ENCODE measurements at places on chromosomes 13 and 19.
A peak's percentile ranks its signal among the peaks of the same experiment; 100 is the strongest.

GRCh38 chr13:21348488-21349120 lies 110.5 kb downstream of the ZDHHC20 start:
- DNase-seq: no peak

DNA sequence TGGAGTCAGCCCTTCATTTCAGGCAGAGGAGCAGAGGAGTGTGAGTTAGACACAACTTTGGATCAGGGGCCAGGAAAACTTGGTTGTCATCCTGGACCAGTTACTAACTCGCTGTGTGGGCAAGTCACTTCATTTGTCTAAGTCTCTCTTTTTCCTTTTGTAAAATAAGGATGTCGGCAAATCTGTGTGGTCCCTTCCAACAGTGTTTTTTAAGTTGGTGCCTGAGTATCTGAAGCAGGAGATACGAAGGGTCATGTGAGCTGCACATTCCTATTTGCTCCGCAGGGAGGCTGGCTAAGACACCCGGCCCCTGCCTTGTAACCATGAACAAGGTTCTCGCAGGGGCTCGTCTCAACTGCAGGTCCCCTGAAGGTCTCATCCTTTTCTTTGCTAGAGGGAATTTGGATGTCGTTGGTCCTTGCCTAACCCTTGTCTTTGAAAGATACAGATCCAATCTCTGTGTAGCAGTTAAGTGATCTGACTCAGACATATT lies 64.3 kb downstream of the LRCH1 start:
- DNase-seq: no peak

- no peak for DNase-seq
Observed at GRCh38 chr19:13001166-13001501, 5.9 kb downstream of the NFIX start.

DNA sequence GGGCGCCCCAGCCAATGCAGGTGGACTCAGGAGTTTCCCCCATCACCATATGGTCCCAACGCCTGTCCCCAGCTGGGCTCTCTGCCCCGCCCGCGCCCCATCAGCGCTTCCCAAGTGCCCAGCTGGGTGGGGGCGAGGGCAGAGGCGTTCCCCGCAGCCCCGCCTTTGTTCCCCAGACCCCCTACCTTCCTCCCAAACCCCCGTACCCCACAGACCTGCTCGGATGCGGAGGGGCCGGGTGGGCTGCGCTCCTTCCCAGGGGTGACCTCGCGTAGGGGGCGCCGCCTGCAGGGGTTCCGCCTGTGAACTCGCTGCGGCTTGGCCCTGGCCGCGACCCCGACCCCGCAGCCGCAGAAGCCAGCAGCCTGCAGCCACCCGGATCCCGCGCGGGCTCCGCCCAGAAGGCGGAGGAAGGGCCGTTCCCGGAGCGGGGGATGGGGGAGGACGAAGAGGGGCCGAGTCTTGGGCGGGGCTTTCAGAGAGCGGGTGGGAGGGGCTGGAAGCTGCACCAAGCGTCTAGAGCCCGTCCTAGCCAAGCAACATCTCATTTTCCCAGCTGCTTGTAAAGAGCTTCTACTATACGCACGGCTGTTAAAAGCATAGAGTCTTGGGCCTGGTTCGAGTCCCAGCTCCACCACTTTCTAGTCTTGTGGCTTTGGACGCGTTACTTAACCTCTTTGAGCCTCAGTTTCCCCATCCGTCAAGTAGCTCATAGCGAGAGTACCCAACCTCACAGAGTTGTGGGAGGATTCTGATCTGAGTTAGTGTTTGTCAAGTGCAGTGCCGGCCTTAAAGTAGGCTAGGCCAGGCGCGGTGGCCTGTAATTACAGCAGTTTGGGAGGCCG lies at the start of gene RAB3D:
RAB3D (minus strand) TSS at position 404 of the 845 bp plus-strand sequence. CDS start 2,258 bp downstream, outside the sequence.
- DNase-seq: peak; percentile 46

DNA sequence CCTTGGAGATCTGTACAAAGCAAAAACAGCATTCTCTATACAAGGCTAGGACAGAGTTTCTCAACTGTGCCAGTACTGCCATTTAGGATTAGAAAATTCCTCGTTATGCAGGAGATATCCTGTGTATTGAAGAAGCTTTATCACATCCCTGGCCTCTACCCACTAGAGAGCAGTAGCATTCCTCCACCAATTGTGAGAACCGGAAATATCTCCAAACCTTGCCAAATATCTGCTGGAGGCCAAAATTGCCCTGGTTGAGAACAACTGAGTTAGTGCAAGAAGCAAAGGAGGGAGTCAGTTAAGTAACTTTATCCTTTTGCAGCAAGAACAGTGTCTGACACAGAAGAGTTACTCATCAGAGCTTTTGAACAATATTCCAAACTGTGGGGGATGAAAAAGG lies 16.2 kb upstream of the FREM2 start:
- DNase-seq: no peak

DNA sequence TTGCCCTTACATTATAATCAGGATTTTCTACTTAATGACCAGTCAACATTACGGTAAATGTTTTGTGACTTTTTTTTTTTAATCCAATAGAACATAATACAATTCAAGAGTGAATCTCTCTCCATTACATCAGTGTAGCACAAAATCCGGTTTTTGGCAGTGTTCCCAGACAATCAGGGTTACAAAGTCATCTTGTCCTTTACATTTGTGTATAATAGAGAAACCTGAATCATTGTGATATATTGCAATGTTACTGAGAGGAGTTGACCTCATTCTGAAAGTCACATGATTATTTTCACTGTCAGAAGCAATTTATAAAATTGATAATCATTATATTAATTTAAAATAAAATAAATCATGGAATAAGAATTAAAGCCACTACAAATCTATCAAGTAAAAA lies 1346.0 kb upstream of the SPRY2 start:
- DNase-seq: no peak

- DNase-seq: no peak
Observed at GRCh38 chr19:29503140-29503758, 22.5 kb upstream of the VSTM2B start.

- no peak for DNase-seq
Observed at GRCh38 chr19:42762789-42763188, 2.7 kb downstream of the PSG8 start.

DNA sequence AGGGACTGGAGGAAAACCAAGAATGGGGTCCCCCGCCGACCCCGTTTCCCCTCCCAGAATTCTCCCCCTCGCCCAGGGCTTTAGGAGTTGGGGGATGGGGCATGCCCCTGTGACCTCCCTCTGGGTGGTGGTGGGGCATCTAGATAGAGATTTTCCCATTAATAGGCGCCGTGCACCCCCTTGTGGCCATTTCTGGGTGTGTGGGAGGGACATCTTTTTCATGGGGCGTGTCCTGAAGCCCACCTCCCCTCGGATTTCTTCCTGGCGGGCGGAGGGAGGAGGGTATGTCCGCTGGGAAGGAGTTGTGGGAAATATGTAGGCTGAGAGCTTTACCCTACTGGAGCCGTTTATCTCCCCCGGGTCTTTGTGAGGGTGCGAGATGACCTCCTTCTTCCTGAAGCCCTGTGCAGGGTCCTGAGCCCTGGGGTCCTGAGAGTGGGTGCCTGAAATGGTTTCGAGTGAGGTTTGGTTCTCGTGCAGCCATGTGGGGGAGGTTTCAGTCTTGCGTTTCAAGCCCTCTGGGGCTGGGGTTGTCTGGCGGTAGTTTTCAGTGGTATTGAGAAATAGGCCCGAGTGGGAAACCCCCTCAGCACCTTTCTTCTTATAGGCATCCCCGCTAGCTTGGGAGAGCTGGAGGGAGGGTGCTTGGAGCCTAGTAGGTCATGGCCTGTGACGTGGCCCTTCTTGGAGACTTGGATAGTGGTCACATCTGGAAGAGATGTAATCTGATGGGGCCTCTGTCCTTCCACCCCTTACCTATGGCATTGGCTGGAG lies 1.0 kb downstream of the PRMT1 start:
- peak; percentile 83 for DNase-seq

GRCh38 chr13:112178769-112179168 lies 111.8 kb downstream of the SOX1 start:
- DNase-seq: no peak

DNA sequence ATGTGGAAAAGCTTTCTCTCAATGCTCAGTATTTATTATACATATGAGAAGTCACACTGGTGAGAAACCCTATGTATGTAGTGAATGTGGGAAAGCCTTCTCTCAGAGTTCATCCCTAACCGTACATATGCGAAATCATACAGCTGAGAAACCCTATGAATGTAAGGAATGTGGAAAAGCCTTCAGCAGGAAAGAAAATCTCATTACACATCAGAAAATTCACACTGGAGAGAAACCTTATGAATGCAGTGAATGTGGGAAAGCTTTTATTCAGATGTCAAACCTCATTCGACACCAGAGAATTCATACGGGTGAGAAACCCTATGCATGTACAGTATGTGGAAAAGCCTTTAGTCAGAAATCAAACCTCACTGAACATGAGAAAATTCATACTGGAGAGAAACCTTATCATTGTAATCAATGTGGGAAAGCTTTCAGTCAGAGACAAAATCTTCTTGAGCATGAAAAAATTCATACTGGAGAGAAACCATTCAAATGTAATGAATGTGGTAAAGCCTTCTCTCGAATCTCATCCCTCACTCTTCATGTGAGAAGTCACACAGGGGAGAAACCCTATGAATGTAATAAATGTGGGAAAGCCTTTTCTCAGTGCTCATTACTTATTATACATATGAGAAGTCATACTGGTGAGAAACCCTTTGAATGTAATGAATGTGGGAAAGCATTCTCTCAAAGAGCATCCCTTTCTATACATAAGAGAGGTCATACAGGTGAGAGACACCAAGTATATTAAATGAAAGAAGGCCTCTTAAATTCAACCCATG lies 34.4 kb downstream of the ZNF568 start:
- DNase-seq: no peak

GRCh38 chr19:53981376-53981951 lies 10.0 kb upstream of the CACNG6 start:
- no peak for DNase-seq

DNA sequence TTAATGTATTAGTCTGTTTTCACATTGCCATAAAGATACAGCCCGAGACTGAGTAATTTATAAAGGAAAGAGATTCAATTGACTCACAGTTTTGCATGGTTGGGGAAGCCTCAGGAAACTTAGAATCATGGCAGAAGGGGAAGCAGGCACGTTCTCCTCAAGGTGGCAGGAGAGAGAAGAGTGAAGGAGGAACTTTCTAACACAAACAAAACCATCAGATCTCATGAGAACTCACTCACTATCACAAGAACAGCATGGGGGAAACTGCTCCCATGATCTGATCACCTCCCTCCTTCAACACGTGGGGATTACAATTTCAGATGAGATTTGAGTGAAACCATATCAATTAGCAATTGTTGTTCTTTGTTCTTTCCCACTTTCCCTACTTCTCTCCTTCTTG lies 689.0 kb upstream of the SLITRK1 start:
- DNase-seq: no peak

GRCh38 chr19:281992-282391 lies 9.2 kb downstream of the PLPP2 start:
- no peak for DNase-seq

DNA sequence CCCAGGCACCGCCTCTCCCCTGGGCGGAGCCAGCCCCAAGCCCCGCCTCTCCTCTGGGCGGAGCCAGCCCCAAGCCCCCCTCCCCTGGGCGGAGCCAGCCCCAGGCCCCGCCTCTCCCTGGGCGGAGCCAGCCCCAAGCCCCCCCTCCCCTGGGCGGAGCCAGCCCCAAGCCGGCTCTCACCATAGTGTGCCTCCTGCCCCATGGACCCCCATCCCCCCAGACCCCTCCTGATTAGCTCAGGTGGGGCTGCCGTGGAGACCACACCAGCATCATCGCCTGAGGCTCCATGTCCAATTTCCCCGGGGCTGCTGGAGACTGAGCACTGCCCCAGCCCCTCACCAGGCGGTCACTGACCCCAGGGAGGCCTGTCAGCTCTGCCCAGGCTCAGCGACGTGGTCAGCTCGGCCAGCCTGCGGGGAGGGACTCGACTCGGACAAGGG lies 4.2 kb upstream of the MADCAM1 start:
- no peak for DNase-seq

- no peak for DNase-seq
Observed at GRCh38 chr13:39498471-39499114, 104.4 kb downstream of the LHFPL6 start.

DNA sequence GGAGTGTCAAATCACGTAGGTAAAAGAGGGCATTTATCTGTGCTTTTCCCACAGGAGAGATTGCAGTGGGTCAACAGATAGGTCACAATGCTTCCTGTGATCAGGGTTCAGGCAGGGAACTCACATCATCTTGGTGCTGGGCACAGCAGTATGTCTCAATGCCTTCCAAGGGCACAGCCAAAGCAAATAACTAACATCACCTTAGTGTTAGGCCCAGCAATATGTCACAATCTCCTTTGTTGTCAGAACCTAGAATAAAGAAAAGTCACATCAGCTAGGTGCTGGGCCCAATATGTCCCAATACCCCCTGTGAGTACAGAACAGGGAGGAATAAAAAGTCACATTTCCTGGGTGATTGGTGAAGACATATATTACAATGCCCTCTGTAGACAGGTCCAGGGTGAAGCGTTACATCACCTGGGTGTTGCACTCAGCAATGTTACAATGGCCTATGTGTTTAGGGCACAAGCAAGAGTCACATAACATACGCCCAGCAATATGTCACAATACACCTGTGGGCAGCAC lies 11.4 kb upstream of the ZNF724 start:
- DNase-seq: no peak

DNA sequence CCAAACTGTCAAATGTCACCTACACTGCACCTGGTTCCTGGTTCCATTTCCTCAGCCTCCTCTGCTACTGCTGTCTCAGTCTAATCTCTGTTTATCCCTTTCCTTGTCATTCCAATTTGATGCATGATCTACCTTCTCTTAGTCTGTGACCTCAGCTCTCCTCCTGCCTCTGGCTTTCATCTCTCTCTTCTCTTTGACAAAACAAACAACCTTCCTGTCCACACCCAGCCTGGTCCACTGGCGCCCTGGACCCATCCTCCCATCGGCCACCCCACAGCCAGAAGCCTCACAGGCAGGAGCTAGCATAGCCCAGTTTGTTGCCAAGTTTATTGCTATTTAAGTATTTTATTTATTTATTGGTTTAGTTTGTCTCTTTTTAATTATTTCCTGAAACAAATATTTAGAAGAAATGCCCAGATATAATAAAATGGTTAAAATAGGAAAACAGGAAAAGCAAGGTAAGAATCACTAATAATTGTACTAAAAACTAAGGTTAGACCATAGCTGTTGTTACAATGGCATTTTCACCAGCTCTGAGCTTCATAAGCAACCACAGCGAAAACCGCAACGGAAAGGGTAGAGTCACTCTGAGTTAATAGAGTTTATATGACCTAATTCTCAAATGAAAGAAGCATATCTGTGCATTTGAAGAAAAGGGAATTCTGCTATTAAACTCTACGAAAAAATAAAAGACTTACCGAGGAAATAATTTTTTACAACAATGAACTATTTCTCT lies 68.6 kb downstream of the EFNB2 start:
- no peak for DNase-seq

GRCh38 chr13:33105387-33106005 lies 89.3 kb downstream of the KL start:
- DNase-seq: no peak

GRCh38 chr19:17184371-17184841 lies 30.8 kb upstream of the USE1 start:
- DNase-seq: no peak

DNA sequence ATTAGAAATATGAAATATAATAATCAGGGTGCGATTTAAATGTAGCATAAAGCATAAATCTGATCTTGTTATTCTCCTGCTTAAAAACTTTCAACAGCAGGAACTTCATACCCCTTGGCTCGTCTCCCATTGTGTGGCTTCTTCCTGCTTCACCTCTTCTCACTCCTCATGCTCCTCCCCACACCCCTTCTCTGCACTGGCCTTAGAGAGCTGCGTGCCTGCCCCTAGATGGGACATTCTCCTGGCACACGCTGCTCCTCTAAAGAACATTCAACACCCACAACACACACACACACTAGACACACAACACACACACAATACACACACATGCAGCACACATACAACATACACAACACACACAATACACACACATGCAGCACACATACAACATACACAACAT lies 104.6 kb upstream of the RAP2A start:
- no peak for DNase-seq

Data from NCI-H526 (cell line).